ENCODE measurements at places on chromosomes 1 and 21.

DNA sequence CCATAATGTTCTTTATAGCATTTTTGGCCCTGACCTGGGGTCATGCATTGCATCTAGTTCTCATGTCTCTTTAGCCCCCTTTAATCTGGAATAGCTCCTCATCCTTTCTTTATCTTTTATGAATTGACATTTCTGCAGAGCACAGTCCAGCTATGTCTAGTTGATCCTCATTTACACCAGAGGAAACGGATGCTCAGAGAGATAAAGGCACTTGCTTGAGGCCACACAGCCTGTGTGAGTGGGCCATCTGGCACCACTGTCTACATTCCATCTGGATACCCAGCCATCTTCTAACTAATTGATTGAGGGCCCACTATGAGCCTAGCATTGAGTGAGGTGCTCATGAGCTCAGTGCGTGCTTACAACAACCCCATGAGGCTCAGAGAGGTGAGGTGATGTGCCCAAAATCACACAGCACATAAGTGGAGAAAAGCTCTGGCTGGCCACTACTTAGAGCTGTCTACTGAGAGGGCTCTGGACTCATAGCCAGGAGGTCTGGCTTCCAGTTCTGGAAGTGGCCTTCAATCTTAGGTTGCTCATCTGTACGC is 3.5 kb downstream of the HPCA start:
- DNase-seq: no peak

DNA sequence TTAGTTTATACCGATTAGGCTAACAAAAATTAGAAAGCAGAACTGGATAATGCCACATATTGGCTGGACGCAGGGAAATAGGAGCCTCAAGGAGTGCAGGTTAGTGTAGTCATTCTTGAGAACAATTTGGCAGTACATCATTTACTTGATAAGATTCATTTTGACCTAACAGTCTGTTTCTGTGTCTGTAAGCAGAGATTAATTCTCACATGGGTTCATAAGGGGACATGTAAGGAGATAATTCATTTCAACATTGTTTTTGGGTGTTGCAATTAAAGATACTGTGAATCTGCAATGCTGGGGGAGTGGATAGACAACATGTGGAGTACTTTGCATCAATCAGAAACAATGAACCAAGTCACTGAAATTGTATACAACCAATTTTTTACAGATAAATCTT is 32.0 kb downstream of the AGO3 start:
- no peak for DNase-seq

DNA sequence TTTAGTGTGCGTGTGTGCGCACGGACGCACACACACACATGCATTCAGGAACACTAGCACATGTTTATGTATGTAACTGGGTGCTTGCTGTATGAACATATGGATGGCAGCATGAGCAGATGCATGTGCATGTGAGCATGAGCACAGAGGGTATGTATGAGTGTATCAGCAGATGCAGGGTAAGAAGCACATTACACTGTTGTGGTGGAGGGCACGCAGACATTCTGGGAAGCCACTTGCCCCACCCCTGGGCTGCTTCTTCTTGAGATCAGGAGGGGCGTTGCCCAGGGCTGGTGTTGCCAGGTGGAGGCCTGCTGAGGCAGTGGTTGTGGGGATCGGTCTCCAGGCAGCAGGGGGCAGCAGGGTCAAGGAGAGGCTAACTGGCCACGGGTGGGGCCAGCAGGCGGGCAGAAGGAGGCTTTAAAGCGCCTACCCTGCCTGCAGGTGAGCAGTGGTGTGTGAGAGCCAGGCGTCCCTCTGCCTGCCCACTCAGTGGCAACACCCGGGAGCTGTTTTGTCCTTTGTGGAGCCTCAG is 3.9 kb upstream of the P3R3URF start:
- DNase-seq: no peak

DNA sequence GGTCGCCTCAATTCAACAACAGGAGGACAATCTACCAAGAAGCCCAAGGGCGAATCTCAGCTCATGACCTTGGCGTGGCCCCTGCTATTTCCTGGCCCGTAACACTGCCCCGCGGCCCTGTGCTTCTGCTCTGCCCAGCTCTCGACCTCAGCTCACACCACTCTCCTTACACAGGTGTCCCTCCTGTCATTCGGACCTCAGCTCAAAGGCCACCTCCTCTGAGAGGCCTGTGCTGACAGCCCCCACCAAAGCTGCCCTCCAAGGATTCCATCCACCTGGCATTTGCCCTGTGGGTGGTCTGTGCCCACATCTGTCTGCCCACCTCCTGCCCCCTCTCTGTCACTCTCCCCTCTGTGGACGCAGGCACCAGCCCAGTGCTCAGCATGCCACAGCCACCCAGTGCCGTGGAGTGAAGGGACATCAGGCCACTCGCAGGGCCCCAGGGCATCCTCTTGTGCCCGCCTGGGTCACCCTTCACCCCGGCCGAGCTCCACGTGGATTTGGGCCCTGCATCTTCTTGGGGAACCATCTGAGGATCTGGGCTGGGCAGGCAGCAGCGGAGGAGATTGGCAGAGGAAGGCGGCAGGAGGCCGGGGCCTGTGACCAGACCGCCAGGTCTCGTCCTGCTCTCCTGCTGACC is 70.3 kb downstream of the DHRS3 start:
- no peak for DNase-seq

DNA sequence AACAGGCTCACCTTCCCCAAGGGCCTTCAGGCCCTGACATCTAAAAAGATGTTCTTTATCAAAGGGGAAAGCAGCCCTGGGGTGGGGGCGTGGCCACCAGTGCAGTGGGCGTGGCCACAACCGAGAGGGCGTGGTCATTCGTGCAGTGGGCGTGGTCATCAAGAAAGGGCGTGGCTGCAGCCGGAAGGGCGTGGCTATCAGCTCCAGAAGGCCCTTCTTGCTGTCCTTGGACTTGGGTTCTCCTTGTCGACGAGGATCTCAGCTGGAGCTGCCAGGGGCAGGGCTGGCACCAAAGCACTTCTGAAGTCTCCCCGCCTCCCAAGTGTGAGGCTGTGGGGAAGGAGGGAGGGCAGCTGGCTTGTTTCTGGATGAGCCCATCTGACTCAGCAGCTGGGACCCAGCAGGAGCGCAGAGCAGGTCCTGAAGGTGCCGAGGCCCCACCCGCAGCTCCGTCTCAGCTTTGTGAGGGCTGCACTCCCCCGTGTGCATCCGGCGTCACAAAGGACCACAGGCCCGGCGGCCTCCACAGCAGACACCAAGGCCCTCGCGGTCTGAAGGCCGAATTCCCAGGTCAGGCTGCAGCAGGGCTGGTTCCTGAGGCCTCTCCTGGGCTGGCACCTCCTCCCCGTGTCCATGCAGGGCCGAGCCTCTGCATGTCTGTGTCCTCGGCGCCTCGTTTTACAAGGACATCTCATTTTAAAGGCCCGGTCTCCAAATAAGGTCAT is 12.8 kb downstream of the PDE9A start:
- DNase-seq: no peak

DNA sequence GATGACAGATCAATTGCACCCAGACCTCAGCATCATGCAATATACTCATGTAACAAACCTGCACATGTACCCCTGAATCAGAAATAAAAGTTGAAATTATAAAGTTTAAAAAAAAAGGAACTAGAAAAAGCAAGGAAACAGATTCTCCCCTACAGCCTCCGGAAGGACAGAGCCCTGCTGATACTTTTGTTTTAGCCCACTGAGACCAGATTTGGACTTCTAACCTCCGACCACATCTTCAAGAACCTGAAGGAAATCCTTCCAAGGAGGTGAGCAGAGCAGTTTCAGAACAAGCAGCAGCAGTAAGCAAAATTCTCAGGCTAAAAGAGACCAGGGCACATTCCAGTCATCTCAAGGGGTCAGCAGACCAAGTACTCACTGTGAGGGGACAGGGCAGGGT is 54.5 kb downstream of the TM2D1 start:
- no peak for DNase-seq

DNA sequence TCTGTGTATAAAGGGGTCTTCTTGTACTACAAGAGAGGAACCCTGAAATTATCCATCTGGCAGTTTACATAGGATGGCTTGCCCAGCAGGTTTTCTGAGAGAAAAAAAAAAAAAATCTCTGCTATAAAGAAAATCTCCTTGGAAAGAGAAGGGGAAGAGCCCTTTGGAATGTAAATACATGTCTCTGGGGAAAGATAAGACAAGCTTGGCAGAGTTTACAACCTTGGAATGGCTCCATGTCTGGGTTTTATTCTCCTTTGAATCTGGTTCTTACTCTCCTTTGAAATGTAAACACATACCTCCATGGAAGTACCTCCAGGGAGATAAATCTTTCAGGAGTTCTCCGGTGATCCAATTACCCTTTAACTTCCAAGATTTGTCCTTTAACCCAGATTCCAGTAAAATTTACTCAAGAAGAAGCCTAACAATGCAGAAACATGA is 45.1 kb upstream of the DNAH14 start:
- DNase-seq: no peak

DNA sequence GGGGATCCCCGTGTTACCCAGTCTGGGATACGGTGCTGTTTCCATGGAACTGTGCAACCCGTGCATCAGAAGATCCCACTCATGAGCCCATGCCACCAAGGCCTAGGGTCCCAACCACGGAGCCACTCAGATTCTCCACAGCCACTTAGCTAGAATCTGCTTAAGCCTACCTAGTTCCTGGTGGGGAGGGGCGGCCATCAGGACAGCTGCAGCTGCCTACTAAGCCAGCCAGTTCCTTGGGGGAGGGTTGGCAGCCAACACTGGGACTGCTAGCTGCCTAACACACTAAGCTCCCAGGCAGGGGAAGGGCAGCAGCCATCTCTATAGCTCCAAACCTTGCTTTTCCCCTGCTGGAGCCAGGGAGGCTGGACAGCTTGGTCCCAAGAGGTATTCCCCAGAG is 549.2 kb upstream of the BRINP3 start:
- no peak for DNase-seq

GRCh38 chr1:31101147-31101502 is 35.6 kb upstream of the PUM1 start:
- no peak for DNase-seq

DNA sequence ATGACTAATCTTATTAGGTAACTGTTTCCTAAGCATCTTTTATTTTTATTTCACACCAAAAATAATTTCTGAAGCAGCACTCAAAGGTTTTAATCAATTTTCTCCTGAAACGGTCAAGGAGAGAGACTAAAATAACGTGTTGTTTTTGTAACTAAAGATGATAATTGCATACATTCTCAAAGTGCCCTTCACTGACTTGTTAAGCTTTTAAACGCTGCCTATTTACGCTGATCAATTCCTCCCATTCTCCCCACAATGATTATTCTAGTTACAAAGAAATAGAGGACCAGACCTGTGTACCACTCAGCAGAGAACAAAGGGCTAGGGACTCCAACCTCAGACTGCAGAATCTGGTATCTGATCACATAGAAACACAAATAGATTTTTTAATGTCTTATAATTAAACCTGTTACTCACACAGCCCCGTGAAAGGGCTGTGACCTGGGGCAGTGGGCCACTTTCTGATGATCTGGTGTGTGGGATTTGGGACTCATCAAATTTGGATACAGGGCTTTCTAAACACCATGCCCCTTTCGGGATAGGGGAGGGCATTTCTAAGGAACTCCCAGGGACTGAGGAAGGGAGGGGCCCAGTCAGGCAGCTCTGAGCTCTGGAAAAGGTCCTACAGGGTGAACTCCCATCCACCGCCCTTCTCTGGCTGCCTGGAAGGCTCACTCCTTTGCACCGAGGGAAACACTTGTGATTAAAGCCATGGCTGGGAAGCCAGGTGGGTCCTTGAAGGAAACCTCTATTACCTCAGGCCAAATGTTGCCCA is 65.2 kb downstream of the BCAR3 start:
- no peak for DNase-seq

DNA sequence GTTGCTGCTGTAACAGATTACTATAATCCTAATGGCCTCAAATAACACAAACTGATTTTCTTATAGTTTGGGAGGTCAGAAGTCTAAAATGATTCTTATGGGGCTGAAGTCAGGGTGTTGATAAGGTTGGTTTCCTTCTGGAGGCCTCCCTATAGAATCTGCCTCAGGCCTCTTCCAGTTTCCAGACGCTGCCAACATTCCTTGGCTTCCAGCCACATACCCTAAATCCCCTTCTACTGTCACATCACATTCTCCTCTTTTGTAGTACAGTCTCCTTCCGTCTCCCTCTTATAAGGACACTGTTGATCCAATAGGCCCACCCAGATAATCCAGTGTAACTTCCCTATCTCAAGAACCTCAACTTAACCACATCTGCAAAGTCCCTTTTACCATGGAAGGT is 145.3 kb upstream of the NCAM2 start:
- DNase-seq: no peak

DNA sequence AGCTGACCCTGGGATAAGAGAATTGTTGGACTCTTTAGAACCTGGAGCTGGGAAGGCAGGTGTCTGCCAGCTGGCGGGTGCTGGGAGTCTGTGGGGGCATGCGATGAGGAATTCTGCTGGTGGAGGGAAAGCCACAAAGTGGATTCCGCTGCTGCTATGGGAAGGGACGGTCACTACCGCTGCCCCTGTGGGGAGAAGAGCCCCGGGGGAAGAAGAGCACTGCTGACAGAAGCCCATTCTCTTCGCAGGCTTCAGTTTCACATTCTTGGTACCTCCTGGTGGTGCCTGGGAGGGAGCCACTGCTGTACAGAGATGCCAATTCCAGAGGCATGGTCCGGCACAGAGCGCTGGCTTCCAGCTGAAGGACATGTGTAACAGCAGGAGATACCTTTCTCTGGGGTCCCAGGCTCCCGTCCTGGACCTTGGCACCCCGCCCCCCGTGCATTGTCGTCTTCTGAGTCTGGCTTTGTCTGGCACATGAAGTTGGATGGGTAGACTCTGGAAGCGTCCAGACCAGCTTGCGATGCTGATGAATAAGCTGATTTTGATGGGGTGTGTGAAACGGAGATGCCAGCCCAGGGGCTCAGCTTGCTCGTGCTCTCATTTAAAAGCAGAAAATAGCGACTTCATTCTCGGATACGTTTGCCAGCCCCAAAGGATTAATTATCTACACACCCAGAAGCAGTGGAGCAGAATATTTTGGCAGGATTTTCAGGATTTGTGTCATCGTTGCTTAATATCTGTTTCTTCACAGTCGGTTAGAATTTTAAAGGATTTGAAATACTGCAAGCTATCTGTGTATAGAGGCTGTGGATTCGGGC is 13.2 kb downstream of the PDXK start:
- no peak for DNase-seq

- peak; percentile 74 for DNase-seq
Measured at GRCh38 chr1:25774921-25775771, 24.8 kb upstream of the SELENON start.

DNA sequence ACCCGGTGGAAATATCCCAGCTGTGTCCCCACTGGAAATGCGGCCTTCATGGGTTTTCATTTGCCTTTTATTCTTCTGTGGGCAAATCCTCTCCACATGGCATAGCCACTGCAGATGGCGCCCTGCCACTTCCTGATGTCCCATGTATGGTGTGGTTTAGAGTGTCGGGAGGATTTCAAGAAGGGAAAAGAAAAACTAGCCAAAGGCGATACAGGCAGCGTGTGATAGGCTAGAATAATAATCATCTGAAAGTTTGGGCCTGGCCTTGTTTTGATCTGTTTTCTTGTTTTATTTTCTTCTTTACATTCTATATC is 123.6 kb downstream of the PEX14 start:
- no peak for DNase-seq
